ENCODE measurements at places on chromosomes 1 and 21.

DNA sequence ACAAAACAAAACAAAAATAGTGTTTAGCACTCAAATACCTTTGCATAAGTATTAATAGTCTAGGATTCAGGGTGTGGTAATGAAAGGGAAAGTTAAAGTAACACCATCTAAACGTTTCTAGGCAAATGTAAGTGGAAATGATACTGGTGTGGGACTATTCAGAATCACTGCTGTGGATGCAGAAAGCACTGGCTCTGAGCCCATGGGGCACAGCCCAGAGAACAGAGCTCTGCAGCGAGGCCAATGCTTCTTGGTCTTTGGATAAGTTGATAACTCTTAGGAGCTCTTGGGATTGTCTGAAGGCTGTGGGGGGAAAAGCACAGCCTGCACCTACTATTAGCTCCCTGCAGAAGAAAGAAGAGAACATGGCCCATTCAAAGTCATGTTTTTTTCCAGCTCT, 21.4 kb upstream of the DNM3 start:
- no peak for DNase-seq

- no peak for DNase-seq
Observed at GRCh38 chr1:174940646-174941175, 59.0 kb upstream of the CACYBP start.

DNA sequence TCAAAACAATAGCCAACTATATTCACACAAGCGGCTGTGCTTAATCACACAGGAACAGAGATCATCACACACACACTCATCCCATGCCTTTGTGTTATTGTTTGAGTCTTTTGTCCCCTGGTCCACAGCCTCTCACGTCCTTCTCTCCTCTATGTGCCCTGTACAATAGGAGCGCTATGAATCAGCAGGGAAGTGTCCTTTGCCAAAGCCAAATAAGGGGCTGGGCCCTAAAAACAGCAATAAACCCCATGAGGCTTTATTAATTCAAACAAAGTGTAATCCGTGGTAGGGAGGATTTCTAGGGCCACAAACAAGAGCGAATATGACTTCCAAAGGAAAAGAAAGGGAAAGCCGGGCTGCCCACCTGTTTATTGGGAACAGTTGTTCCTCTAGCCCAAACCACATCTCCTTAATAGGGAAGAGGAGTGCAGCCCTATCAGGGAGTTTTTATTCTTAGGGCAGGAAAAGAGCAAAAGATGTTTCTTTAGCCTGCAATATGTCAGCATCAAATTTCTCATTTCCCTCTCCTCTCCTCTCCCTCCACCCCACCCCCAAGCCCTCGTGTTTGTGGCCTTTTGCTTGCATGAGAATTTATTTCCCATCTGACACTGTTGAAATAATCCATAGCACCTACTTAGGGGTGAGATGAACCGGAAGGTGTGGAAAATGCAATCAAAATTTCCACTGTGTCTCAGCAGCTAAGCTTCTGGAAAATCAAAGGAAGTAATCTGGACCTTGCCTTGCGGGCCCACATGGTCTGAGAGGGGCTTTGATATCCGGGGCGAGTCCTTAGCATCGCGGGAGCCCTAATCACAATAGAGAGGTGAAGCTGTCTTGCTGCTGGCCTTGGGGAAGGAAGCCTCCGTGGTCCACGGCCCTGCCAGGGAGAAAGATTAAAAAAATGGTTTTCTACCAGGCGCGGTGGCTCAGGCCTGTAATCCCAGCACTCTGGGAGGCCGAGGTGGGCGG, 45.3 kb upstream of the ITPKB start:
- DNase-seq, result no peak

GRCh38 chr1:187032982-187033692, 204.4 kb downstream of the PLA2G4A start:
- DNase-seq, result no peak

DNA sequence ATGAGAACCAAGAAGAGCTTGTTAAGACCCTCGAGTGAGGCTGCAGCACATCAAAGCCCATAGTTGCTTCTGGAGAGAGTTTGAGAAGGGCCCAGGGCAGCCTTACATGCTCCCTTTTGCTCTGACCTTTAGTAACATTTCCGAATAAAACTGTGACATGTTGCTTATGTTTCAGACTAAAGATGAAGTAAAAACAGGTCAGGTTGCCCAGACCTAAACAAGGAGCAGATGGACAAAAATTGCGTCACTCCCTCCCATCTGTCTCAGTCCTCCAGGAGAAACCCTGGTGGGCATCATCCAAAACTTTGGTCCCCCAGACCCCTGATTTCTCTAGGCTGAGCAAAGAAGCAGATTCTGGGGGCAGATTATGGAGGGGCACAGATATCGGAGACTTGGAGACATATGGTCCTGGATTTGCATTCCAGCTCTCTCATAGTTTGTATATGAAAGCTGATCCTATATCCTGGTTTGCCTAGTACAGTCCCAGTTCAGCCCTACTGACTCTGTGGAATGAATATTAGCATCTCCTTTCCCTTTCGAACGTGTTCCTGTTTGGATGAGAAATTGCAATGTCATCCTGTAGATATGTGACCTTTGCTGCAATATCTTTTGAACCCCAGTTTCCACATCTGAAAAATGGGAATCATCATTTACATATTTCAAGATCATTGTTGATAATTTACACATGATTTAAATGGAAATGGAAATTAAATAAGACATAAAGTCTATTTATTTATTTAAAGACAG, 304.9 kb upstream of the USP24 start:
- no peak for DNase-seq

DNA sequence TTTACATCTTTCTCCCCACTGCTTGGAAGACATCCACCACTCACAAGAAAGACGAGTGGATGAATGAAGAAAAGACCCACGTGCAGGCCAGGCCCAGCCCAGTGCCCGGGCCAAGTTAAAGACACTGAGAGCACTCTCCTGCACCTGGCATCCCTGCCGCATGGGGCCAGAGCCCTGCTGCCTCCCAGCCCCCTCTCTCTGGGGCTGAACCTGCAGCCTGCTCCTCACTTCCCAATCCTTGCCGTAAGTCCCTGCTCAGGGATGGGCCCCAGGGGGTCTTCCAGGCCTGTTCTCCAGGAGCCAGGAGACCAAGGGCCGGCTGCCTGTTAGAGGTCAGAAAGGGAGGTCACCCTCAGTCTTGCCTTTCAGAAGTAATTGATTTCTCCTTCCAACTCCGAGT, 168.5 kb upstream of the ZC3H12A start:
- DNase-seq, result no peak

DNA sequence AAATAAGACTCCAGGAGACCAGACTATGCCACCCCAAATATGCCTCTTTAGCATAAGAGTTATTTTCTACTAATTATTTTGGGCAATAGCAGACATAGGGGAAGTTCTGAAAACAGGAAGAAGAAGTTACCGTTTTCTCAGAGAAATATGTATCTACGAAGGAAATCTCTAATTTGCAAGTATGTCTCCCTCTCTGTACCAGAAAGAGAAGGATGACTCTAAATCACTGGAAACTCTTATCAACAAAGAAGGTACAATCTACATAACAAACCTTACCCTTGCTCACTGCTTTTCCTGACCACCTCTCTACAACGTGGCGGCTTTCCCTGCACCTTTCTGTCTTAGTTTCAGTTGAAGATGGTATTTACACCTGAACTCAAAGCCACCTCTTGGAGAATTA, 49.0 kb downstream of the OMA1 start:
- no peak for DNase-seq

DNA sequence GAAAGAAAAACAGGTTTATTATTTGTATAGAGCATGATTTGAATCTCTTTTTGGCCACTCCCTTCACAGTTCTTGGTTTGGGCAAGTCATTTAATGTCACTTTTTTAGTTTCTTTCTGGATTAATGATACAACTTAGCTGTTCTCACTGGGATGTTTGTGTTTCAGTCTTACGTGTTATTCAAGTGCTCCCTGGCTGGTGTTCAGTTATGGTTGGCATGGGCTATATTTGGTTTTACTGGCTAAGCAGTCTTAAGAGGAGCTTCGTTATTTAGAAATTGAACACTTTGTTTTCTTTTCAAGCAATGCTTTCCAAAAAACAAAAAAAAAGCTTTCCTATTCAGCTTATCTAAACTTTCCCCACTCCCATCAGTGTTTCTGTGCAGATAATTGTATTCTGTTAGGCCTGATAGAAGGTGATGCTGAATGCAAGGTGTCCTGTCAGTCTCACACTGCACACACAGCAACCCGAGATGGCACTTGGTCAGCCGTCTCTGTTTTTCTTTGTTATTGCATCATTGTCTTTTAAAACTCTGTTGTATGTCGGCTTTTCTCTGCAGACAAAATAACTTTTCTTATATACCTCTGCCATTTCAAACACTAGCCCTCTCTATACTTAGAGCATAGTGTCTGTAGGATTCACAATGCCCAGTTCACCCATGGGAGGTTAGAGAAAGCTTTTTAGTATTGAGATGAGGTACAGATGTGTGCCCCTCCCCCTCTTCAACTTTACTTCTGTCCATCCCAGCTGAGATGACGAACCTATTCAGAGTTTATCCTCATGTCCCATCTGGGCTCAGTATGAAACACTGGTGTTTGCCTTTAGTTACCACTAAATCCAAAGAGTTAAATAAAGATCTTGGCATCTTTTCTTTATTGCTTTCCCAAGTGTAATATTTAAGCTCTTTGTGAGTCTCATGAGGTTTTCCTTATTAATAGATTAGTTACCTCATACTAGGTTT, 80.2 kb downstream of the VPS13D start:
- DNase-seq, result no peak

- DNase-seq, result no peak
Observed at GRCh38 chr1:215052256-215053015, 30.1 kb upstream of the KCNK2 start.

DNA sequence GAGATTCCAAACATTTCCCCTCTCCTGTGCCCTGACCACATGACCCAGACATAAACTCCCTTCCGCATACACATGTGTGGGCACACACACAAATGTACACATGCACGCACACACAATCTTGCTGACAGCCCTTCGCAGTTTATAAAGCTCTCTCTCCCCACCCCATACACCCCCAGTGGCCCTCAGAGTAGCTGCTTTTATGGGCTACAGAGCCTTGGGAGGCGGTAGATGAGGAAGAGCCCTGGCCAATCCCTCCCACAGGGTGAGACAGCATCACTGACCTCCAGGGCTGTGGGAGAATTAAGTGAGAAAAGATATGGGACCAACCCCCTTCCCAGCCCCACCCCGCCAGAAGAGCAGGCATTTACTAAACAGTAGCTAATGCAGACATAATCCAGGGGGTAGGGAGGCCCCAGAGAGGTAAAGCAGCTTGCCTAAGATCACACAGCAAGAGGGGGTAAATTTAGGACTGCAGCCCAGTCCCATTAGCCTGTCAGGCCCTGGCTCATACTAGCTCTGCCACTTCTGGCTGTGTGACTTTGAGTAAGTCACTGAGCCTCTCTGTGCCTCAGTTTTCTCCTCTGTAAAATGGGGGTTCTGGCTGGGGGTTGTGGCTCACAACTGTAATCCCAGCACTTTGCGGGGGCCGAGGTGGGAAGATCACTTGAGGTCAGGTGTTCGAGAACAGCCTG, 5.1 kb downstream of the SDC3 start:
- no peak for DNase-seq

- DNase-seq, result no peak
Observed at GRCh38 chr1:227321035-227321434, 2.7 kb upstream of the CDC42BPA start.
